ENCODE measurements at places on chromosomes 2 and 18.

DNA sequence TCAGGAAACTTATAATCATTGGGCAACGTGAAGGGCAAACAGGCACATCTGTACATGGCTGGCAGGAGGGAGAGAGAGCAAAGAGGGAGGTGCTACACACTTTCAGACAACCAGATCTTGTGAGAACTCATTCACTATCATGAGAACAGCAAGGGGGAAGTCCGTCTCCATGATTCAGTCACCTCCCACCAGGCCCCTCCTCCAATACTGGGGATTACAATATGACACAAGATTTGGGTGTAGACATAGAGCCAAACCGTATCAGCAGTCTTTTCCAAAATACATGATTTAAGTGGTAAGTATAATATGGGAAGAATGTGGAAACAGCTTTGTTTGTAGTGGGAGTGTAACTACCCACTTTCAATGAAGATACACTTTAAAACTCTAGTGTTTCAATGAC, 65.0 kb downstream of the EPB41L5 start:
- no peak for DNase-seq

- DNase-seq = no peak
Measured at GRCh38 chr18:12839526-12840196, 44.4 kb downstream of the PTPN2 start.

- DNase-seq = no peak
Measured at GRCh38 chr2:229475778-229476177, 204.7 kb upstream of the PID1 start.

- DNase-seq = no peak
Measured at GRCh38 chr2:196242131-196242620, 70.8 kb upstream of the STK17B start.

- DNase-seq = no peak
Measured at GRCh38 chr2:55155764-55156281, 76.3 kb downstream of the CLHC1 start.

DNA sequence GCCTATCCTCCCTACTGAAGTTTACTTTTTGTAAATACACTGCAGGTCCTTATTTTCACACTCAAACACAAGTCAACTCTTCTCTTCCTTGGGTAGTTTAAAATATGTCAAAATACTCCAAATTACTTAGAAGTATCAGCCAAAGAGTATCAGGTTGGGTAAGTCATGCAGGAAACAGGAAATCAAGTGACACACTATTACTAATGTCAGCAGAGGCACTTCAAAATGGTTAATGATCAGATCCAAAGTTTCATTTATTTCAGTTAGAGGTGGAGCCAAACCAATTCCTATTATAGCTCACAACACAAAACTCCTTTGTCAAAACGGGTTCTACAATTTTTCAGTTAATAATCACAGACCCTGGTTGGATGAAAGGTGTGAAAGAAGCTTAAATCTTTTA, 54.2 kb downstream of the DLGAP1 start:
- DNase-seq = no peak

DNA sequence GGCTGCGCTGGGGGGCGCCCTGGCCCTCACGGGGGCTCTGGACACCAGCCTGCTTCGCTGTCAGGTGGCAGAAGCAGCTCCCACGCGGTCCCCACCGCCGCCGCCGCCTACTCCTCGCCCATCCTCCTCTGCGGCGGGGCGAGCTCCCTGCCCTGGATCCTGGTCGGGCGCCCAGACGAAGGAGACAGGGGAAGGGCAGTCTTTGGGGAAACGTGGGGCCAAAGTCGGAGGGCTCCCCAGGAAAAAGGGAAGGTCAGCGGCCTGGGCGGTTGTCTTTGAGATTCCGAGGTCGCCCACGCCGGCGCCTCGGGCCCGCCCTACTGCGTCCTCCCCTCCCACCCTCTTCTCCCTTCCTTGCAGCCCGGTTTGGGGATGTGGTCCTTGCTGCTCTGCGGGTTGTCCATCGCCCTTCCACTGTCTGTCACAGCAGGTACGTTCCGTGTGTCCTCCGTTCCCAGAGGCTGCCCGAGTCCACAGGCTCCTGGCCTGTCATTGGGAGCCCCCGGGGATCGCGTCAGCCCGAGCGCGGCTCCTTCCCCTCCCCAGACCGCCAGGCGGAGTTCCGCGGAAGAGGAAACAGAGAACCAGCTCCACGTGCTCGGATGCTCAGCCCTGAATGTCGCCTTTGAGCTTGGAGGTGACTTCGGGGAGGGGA, 800 bp downstream of the IL1RL2 start:
- no peak for DNase-seq

DNA sequence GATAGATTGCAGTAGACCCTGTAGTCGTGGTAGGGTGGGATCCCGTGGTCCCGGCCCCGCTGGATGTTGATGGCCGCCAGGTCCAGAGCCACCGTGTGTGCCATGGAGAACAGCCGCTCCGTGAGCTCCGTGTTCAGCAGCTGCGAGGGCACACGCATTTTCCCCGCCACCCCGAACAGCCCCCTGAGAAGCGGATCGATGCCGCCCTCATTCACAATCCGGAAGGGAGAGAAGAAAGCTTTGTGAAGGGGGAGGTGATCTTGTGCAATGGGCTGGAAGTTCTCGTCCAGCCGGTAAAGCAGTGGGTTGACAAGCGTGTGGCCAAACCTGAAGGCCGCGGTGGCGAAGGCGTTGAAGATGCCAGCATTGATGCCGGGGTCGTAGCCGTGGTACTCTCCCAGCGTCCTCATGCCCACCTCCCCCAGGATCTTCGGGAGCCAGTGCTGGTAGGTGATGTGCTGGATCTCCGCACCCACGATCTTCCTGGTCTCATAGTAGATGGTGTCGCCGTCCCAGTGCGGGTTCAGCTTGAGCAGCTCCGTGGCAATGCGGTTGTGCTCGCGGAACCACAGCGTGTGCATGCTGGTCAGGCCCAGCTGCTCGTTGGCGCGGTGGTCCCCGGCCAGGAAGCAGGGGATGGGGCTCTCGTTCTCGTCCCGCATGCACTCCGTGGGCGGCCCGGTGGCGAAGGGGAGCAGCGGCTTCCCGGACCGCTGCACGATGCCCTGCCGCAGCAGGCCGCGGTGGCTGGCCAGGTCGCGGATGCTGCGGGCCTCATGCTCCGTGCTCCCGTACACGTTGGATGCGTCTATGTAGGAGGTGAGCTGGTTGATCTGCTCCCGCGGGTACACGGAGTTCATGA, 95.8 kb downstream of the PXDN start:
- DNase-seq = no peak

GRCh38 chr18:26185267-26185666, 41.0 kb upstream of the TAF4B start:
- DNase-seq = no peak

GRCh38 chr2:161416708-161417437, 776 bp downstream of the TBR1 start:
- no peak for DNase-seq

GRCh38 chr18:12656605-12656937, 1.3 kb downstream of the SPIRE1 start:
- no peak for DNase-seq

DNA sequence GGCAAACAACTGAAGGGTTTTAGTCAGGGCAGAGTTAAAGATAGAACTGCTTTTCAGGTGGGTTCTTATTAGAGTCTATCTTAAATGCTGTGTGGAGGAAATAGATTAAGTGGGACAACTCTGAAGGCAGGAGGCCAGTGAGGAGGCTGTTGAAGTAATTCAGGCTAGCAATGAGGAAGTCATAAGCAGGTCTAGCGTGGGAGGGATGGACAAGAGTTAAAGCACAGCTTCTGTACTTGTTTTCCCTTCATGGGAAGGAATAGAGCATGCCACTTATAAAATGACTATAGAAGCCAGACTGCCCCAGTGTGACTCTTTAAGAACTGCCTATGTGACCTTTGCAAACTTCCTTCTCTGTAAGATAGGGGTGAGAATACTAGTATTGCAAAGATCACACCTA, 202.0 kb upstream of the LRRTM1 start:
- DNase-seq = no peak

GRCh38 chr2:3291750-3292149, 85.9 kb downstream of the EIPR1 start:
- no peak for DNase-seq

DNA sequence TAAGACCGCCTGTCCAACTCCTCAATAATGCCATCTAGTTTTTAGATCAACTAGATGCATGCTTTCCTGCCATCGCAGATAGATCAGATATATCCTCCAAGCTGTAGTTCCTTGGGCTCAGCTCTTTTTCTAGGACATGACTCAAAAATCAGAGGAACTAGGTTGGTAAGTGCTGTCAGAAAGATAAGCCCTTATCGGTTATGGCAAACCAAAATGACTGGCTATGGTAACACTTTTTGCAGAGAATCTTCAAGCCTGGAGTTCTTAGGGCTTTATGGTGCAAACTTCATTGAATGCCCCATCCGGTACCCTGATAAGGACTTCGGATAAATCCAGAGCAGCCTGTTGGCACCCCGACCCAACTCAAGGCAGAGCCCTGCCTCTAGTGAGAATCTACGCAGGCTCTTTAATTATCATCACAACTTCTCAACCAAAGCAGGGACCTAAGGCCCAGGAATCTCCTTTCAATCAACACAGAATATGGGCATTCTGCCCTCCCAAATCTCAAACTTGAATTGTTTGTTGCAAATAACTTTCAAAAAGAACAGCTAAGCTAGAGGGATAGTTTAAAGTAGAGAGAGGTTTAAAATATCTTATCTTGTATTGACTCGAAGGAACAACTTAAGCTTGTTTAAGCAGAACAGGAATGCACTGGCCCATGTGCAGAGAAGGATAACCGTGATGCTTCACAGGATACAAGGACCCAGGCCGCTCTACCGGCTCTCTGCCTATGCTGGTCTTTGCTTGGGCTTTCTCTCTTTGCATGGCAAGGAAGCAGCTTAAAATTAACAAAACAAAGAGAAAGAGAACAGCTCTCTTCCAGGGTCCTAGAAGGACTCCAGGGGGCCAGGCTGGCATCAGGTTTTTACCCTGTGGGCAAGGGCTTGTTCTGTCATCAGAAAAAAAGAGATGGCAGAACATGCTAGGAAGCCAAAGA, 3.4 kb upstream of the CYP1B1 start:
- no peak for DNase-seq

DNA sequence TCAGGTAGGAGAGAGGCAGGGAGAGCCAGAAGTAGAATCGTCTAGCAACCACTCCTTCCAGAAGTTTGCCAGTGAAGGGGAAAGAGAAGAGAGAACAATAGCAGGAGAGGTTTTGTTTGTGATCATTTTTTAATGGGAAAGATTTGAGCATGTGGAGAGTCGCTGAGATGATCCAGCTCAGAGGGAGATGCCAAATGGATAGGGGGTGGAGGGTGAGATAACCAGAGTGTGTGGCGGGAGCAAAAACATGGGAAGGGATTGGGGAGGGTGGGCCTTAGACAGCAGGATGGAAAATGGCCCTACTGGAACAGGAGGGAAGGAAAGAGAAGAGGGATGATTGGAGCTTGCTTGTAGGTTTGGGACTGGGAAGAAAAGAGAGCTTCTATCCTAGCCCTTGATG, 269.8 kb downstream of the GLI2 start:
- DNase-seq = no peak

DNA sequence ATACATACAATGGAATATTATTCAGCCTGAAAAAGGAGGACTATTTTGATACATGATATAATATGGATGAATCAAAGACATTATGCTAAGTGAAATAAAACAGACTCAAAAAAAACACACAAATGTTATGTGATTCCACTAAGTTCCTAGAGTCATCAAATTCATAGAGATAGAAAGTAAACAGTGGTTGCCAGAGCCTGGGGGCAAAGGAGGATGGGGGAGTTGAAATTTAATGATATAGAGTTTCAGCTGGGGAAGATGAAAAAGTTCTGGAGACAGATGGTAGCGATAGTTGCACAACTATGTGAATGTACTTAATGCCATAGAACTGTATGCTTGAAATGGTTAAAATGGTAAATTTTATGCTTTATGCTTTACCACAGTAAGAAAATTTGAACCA, 119.7 kb downstream of the METTL4 start:
- no peak for DNase-seq

DNA sequence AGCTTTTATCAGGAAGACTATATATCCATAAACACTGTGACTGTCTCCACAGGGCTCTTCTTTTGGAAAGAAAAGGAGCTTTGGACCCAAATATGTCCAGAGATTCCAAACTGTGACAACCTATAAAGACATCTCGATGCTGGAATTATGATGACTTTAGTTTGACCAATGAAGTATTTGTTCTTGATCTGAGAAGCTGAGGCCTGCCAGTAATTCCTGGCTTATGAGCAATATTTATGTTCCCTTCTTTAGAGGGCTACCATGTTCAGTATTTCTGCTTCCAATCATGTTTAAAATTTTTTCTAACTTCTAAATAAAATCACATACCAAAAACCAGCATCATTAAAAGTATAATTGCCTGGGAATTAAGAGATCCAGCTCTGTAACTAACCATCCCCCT, 41.1 kb downstream of the FEZ2 start:
- no peak for DNase-seq

DNA sequence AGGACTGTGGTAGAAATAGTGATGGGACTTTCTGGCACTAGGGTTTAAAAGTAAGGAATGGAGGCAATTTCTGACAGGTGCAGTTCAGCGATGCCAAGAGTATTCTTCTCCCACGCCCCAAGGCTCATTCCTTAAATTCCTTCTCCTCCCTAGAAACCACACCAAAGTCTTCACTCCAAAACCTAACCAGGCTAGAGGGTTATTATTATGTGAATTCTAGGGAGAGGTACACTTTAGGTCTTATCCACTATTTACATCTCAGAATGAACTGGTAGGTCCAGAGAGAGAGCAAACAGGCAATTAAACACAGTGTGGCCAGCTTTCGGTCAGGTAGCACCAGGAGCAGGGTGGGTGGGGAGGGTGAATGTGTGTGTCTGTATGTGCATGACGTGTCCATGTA, 11.4 kb downstream of the IL1F10 start:
- DNase-seq = no peak

DNA sequence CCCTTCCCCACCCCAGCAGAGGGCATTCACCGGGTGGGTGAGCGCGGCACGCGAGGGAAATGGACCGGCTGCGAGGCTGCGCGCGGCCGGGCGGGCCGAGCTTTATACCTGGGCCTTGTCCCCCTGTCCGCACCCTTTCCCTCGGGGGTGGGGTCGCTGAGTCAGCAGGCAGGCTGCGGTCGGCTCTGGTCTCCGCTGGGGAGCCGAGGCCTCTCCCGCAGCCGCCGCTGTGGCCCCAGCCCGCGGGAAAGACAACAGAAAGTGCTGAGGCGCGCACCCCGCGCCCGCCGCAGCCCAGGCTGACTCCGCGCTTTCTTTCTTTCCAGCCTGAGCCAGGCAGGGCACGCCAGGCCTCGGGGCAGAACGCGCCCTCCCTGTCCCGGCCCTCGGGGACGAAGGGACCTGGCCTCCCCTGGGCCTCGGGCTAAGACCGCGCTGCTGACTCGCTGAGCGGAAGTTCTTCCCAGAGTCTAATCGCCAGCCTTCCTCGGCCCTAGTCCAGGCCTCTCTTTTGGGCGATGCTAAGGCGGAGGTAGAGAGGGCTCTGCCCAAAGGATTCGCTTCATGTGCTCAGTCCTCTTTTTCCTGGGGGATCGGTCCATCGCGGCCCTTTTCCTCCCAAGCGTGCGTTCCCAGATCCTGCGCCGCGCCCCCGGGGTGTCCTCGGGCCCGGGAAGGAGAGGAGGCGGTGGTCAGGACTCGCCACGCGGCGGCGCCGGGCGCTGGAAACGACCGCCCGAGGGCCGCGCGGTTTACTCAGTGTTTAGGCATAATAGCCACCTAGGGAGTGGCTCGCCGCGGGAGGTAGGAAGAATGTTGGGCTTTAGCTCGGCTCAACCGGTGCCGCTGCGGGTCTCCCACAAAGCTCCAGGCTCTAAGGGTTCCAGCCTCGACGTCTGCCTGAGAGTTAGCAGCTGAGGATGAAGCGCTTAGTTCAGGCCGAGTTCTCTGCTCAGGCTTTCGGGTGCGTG, at the start of gene CRYBA2:
Gene CRYBA2, minus strand, starts transcription at position 78 of the 971 bp plus-strand sequence. CDS start 246 bp downstream, outside the sequence.
- DNase-seq = no peak

All from C1 segment of cervical spinal cord (tissue), 14 donors.